Muscle of back (tissue), 13 donors: ENCODE measurements at places on chromosomes 2 and 18.

GRCh38 chr2:58378152-58378551 lies 137.0 kb upstream of the FANCL start:
- DNase-seq = peak; percentile 25

DNA sequence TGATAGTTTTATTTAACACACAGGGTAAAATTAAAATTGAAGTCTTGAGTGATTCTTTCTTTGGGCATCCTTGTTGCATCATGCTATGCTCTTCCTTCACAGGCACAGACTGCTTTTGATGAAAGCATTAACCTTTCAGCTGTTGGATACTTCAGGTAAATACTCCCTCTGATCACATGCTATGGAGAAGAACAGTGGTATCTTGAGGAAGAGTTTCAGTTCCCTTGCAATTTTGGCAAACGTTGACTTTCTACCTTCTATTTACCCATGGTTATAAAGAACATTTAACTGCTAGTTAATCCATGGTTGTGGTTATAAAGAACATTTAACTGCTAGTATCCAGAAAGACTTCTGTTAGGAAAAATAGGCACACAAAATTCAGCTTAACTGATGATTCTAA lies 75.7 kb downstream of the AOX1 start:
- no peak for DNase-seq

- peak; percentile 67 for DNase-seq
These were observed 74.2 kb downstream of the CD8B2 start for GRCh38 chr2:106561356-106561755.

DNA sequence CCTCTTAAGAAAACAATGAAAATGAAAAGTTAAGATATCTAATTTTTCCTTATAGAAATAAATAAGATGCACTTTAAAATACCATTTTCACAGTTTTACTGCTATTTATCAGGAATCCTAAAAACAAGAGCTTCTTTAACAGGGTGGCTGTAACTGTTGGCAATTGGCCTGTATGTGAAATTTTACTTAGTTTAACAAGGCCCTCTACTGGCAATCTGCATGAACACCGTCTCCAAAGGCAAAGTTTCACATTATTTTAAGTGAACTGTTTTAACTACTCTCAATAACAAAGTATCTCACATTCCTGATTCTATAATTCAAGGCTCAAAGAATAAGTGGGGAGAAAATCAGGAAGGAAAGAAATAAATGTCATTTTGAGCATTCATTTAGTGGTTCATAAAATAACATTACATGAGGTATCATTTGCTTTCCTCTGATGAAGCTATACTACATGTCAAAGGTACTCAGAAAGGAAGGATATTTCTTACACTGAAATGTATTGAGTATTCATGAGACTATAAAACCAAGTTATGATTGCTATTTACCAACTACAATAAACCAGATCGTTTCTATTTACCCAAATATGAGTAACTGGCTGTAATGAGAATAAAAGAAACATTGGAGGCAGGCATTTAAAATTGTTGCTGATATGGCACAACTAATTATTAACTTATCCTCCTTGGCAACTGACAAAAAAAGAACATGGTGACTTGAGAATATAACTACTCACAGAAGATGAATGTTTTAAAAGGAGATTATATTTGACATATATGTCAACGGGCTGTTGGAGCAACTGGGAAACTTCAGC lies 7.0 kb downstream of the NCKAP5 start:
- DNase-seq = peak; percentile 67

GRCh38 chr2:236998236-236998635 lies 87.5 kb upstream of the COPS8 start:
- no peak for DNase-seq

DNA sequence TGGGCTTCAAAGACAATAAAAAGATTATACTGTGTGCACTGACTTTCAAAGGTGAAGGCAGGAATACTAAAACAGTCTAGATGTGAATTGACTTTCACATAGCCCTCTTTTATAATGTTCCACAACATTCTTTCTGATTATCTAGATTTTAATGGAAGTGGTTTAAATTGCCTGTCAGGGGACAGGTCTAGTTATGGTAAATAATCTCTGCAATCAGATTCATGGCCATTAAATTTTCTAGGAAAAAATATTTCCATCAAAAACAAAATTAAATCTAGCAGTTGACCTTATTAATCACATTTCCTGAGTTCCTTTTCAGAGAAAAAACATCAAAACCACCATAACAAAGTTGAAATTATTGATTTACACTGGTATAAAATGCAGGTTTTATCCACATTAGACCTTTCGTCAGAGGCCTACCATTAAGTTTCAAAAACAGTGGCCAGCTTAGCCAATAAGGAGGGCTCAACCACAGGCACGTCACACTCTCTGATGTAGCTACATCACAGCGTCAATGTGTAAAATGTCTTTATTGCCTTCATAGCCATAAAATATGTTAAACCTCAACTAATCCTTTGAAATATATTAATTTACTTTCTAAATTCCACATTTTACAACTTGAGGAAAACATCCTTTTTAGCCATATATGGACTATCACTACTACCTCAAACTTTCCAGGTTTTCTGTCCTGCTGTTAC lies 79.4 kb downstream of the NOL10 start:
- no peak for DNase-seq

DNA sequence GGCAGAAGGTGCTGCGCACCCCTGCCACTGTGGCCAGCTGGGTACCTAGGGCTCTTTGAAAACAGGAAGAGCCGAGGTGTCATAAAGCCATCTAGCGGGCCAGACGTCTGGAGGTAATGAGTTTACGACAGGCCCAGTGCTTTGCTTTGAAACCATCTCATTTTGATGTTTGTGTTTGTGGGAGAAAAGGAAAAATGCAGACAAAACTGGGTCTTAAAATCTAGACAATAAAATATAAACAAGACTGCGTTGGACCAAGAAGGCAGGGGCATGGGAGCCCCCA lies 3.2 kb downstream of the HOXD9 start:
- DNase-seq = no peak

- no peak for DNase-seq
These were observed 301.6 kb upstream of the STON1 start for GRCh38 chr2:48228345-48228684.

- DNase-seq = peak; percentile 16
These were observed 82.5 kb downstream of the EDAR start for GRCh38 chr2:108906403-108907077.

- no peak for DNase-seq
These were observed 90.6 kb downstream of the GALNT14 start for GRCh38 chr2:31047599-31047998.
